ENCODE measurements at places on chromosomes 16 and 17.

- no peak for DNase-seq
These were observed 332.1 kb downstream of the C16orf95 start for GRCh38 chr16:86984991-86985647.

GRCh38 chr16:55452996-55453395 lies 26.0 kb upstream of the MMP2 start:
- no peak for DNase-seq

DNA sequence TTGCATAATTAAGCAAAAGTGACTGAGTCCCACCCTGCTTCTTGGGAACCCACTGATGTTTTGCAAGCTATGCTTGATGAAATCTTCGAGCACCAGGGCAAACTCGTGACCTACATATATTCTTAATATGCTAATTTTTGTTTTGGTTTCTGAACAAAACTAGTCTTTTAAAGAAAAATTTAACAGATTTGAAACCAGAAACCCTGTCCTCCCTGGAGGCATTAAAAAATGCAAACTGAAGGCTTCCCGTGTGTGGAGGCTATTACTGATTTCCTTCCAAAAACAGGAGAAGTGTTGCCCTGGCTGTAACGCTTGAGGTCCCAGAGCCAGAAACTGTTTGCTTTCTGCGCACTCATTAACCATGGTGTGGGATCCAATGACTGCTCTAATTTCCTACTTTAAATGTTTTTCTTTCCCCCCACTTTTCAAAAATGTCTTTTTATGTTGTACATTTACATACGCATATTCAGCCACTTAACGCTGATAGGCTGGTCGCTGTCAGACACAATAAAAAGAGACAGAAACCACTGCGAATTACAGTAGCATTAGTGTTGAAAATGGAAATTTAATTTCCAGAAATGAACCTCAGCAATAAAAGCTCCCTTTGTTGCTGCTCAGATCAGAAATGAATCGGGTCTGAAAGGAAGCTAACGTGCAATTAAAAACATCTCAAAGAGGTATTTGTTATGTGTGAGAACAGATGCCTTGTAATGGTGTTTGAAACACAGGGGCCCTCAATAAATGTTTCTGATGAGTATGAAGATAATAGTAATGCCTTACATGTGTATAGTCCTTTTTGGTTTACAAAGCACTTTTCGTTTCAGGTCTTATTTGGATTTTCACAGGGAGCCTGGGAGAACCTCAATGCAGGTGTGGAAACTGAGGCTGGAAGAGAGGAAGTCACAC lies 39.9 kb upstream of the IRX6 start:
- DNase-seq, result no peak

GRCh38 chr16:81926036-81926435 lies 85.2 kb downstream of the SDR42E1 start:
- no peak for DNase-seq

GRCh38 chr17:71585540-71585939 lies 535.3 kb upstream of the SOX9 start:
- no peak for DNase-seq

DNA sequence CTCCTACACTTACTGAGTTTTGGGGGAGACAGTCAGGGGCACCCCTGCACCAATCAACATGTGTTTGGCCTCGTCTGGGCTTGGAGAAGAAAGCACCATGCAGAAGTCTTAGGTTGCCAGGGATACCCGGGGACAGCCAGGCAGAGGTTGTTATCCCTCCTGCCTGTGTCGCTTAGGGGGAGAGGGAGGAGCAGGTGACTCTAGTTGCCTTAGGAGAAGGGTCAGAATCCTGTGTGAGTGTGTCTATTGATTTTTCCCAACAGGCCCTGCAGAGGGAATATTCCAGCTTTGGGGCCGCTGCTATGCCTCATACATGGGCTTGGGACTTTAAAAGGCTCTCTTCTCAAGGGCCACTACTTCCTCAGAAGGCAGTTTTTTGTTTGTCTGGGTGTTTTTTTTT lies 89.1 kb downstream of the RGS9 start:
- DNase-seq, result no peak

DNA sequence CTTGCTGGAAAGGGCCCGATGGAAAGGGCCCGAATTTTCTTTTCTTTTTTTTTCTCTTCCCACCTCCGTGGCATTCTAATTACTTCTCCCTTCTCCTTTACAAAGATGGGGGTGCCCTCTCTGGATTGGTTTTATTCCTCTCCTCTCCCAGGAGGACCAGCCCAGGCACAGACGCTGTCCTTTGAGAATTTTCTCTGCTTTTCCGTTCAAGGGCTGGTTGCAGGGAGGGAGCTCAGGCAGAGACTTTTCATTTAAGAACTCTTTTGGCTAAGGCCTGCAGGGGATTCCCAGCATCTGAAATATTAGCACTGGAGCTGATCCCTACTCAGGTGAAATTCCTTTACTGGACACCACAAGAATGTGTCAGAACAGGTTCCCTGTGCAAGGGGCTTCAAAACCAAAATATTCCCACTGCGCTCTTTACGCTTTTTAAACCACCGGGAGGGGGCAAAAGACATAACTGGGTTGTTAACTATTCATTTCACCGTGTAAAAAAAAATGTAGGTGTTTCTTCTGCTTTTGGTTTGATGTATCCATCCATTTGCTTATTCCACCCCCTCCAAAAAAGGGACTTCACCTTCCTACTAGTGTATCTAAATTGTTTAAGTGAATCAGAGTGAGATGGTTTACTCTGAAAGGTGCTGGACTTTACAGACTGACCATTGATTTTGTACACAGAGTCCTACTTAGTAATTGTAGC lies 1.4 kb downstream of the NFAT5 start:
- DNase-seq, result no peak

DNA sequence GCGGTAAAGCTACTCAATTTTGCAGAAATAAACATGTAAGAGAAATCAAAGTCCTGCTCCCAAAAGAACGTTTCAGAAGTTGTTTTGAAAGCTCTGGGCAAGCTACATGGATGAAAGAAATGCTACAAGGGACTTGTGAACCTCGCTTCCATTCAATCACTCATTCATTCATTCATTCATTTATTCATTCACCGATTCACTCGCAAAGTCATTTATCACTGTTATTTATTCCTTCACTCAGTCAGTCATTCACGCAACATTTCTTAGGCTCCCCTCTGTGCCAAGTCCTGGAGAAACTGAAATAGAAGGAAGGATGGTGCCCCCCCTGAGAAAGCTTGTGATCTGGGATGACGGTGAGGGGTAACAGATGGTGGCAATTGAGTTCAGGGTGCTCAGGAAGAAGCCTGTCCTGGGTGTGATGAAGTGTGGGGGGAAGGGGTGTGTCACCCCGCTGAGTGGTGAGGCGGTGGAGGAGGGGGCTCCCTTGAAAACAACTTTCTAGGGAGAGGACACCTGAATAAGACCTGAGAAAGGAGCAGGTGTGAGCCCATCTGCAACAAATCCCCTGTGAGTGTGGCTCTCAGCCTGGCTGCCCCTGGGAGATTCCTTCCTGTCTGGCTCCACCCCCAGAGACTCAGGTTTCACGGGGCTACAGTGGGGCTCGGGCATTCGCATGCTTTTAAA lies 36.3 kb upstream of the PRSS54 start:
- DNase-seq, result peak; percentile 47

DNA sequence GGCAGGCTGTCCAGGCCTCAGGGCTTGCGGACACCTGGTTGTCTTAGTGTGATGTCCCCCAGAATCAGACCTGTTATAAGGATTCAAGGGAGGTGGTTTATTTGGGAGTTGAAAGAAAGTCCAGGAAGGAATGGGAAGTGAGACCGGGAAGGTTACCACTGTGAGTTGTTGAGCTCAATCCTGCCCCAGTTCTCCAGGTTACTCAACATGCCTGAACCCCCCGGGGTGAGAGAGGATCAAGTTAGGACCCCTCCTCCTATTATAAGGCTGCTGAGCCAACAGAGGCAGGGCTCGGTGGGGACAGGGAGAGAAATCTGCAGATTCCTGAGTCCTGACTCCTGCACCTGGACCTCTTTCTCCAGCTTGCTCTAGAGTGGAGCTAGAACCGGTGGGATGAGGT lies 86.4 kb downstream of the MRM1 start:
- no peak for DNase-seq

DNA sequence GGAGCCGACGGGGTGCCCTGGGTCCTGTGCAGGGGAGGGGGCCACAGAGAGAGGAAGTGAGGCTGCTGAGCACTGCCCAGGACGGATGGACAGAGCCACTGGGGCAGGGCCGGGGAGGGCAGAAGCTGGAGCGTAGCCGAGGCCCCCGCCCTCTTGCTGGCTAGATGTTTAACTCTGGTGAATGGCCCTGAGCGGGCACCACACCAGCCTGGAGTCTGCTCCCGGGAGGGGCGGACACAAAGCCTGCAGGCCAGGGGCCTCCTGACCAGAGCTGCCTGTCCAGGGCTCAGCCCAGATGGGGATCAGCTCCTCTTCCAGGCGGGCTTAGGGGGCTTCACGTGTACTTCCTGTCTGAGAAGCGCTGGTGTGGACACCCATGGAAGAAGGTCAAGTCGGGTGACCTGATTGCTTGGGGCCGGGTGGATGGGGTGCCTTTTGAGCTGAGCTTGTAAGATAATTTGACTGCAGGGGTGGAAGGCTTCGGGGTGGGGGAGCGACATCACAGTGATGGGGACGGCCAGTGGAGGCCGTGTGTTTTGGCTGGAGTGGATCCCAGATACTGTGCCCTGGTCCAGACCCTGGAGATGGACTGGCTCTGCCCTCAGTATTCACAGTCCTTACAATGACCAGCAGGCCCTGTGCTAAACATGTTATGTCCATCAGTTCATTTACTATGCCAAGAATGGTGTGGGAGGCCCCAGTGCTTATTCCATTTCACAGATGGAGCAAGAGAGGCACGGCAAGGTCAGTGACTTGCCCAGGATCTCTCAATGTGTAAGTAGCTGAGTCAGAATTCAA lies 33.7 kb upstream of the CIBAR2 start:
- DNase-seq, result no peak

DNA sequence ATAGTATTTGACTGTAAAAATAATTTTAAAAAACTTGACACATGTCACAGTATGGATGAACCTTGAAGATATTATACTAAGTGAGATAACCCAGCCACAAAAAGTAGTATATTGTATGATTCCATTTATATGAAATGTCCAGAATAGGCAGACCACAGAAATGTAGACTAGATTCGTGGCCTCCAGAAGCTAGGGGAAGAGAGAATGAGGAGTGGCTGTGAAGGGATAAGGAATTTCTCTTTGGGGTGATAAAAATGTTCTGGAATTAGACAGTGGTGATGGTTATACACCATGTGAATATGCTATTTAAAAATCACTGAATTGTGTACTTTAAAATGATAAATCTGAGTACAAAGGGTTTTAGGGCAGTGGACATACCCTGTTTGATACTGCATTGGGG lies 253.1 kb upstream of the DYNLRB2 start:
- no peak for DNase-seq

DNA sequence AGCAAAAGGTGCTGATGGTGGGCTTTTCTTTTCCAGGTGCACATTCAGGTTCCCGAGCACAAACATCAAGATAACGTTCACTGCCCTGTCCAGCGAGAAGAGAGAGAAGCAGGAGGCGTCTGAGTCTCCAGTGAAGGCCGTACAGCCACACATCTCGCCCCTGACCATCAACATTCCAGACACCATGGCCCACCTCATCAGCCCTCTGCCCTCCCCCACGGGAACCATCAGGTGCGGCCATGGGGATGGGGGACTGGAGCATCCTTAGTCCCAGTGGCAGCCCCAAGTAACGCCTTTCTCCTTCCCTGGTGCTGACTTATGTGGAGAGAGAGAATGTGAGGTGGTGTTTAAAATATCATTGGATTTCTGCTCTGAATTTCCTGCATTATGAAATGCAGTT lies 43.8 kb downstream of the FOXK2 start:
- DNase-seq, result no peak

DNA sequence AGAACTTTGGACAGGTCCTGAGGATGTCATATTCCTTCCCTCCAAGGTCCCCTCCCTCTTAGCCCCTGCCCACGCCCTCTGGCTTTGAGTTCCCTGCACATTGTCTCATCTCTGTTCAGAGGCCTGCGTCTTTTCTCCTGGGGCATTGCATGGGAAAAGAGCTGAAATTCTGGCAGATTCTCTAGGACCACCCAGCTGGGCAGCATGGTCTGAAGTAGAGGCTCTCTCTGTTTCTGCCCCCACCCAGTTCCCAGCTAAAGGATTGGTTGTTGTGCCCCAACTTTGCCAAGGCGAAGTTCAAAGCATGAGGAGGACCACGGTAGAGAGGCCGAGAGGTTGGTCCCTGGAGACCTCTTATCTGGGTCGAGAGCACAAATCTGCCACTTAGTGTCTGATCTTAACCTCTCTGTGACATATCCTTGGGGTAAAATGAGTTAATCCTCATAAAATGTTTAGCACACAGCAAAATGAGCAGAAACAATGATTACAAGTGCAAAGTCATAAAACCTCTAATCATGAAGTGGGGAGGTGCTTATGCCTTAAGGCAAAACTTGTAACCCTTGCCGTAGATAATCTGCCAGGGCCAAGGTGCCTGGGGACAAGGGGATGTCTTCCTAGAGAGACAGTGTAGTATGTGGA lies 2.4 kb downstream of the ABAT start:
- no peak for DNase-seq

DNA sequence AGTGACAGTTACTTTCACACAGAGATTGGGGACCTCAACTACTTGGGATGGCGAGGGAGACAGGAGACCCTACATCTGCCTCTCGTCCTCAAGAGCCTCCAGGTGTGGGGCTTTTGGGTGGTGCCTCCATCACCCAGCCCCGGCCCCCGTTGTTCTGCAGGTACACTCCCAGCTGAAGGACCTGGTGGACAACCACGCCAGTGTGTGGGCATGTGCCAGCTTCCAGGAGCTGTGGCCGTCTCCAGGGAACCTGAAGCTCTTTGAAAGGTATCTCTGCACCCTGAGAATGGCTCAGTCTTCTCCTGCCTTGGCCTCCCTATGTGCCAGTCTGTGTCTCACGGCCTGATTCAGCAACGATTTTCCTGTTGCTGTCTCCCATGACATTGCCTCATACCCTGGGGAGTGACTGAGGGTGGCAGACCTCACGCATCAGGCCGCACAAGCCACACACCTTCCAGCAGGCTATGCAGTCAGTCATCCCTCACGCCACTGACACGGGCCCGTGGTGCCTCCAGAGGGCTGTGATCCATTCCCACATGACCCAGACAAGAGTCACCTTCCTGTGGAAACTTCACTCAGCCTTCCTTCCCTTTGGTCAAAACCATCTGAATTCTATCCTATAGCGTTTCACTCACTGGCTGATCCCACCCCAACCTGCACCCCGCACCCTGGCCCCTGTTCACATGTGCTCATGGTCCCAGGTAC lies 3.7 kb downstream of the CCNF start:
- no peak for DNase-seq

GRCh38 chr17:59149841-59150511 lies 5.0 kb downstream of the SKA2 start:
- DNase-seq, result no peak

DNA sequence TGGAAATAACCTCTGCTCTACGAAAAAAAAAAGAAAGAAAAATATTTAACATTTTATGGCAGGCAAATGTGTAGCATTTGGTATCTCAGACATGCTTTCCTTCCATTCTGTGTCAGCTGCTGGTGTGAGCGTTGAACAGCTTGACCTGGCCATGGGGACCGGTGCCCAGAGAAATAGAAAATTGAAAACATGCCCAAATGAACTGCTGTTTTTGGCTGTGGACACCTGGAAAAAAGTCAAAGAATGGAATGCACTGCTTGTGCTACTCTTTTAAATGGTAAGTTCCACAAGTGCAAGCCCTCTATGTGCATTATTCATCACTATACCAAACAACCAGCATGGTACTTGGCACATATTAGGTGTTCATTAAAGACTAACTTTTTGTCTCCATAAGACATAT lies 127.2 kb downstream of the CDH8 start:
- no peak for DNase-seq
